Myocyte (in vitro differentiated cells): ENCODE measurements at places on chromosomes 16 and 17. TPM values are rescaled to one million over a fixed set of nuclear protein-coding genes. Genes with fewer than 3 reads are reported as not detected.
A peak's percentile ranks its signal among the peaks of the same experiment; 100 is the strongest.

GRCh38 chr16:8874388-8874787 lies 5.6 kb upstream of the CARHSP1 start:
- DNase-seq, result no peak

DNA sequence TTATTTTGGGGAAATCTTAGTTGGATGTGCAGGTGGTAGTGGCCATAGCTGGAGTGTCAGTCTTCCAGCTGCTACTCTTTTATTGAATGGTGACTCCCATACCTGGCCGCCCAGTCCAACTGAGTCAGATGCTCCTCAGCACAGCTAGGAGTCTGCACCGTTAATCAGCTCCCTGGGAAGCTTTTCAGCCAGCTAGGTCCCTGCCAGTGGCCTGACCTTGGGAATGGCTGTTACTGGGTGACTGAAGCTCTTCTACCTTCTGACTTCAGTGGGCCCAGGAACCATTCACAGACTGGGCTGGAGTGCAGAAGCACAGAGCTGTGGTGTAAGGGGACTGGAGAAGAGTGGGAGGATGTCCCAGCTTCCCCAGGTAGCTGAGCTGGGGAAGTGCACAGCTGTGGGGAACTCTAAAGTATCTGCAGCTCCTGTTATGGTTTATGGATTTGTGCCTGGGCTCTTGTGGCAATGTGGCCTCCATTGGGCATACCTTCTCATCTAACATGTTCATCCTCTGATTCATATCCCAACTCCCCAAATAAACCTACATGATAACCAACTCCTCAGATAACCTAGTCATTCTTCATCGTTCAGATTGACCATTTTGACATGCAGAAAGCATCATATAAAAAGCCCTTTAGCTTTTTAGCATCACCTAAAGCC lies 14.0 kb downstream of the ALKBH5 start:
- DNase-seq, result peak; percentile 60

DNA sequence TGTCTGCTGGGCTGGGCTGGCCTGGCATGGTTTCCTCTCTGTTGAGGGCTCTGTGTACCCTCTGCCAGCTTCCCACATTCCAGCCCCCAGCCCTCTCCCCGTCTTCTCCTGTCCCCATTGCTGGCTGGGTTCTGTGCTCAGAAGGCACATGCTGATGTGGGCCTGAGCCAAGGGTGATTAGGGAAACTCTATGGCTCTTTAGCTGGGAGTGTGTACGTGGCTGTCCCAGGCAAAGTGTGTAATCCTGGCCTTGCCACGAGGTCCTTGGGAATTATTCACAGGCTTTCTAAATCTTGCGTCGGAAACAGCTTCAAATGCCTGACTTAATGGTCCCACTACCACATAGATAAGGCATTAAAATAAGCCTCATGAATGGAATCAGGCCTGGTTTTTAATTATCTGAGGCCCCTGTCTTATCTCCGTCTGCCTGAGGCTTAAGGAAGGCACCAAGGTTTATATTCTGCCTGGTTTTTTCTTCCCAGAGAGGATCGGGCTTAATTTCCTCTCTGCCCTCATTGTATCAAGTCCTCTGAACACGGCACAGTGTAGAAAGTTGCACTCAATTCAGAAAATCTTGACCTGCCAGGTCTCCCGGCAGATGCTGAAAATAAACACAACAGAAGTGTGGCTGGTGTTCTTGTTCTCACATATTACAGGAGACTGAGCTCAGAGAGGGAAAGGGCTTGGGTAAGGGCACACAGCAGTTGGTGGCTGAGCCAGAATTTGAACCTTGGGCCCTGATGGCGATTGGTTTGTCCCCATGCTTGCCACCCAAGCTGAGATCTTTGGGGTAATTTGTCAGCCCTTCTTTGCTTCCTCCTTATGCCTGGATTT lies 52.9 kb upstream of the LGALS9 start:
- peak; percentile 64 for DNase-seq

- DNase-seq, result no peak
Observed at GRCh38 chr16:68369168-68369567, 58.3 kb downstream of the PRMT7 start.

- no peak for DNase-seq
Observed at GRCh38 chr17:57289613-57290012, 33.3 kb downstream of the MSI2 start.

CYTH1 gene
- 35.9 and 43.0 TPM in 2 replicates for total RNA-seq

- no peak for DNase-seq
Observed at GRCh38 chr17:71985111-71986039, 135.4 kb upstream of the SOX9 start.

PABPN1L gene
- total RNA-seq, result 0.11 TPM in 1 of 2 replicates, not detected in the other

- no peak for DNase-seq
Observed at GRCh38 chr16:17773698-17774101, 302.9 kb upstream of the XYLT1 start.

GRCh38 chr17:9676820-9677310 lies 31.5 kb downstream of the USP43 start:
- no peak for DNase-seq

DNA sequence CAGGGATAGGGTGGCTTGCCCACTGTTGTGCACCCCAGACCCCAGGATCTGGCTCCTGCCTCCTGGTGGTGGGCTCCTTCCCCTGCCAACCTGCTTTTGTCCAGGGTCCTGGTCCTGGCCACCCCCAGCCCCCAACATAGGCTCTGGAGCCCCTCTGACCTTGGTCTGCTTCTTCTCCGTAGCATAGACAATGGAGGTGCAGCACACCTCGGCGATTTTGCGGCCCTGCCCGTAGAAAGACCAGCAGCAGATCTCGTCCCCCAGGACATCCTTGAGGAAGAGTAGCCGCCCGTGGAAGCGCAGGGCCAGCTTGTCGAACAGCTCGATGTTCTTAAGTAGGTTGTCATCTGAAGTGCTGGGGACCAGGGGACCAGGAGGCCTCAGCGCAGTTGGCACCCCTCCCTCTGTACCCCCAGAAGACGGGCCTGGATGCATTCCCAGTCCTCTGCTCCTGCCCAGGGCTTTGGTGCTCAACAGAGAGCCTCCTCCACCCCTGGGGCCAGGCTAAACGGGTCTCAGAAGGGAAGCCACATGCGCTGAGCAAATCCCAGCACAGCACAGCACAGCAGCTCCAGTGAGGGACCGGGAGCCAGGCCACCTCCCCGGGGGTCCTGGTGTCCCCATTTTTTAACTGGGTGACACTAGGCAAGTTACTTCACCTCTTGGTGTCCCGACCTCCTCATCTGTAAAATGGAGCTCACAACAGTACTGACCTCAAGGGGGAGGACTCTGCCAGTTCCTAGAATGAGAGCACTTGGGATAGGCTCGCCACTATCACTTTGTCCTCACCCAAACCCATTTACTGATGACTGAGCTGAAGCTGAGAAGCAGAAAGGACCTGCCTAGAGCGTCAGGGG lies 10.8 kb downstream of the ASPHD1 start:
- DNase-seq, result no peak

GRCh38 chr16:84800158-84800978 lies 19.4 kb upstream of the CRISPLD2 start:
- DNase-seq, result no peak

- DNase-seq, result no peak
Observed at GRCh38 chr17:44317545-44317944, 7.1 kb downstream of the SLC25A39 start.

DNA sequence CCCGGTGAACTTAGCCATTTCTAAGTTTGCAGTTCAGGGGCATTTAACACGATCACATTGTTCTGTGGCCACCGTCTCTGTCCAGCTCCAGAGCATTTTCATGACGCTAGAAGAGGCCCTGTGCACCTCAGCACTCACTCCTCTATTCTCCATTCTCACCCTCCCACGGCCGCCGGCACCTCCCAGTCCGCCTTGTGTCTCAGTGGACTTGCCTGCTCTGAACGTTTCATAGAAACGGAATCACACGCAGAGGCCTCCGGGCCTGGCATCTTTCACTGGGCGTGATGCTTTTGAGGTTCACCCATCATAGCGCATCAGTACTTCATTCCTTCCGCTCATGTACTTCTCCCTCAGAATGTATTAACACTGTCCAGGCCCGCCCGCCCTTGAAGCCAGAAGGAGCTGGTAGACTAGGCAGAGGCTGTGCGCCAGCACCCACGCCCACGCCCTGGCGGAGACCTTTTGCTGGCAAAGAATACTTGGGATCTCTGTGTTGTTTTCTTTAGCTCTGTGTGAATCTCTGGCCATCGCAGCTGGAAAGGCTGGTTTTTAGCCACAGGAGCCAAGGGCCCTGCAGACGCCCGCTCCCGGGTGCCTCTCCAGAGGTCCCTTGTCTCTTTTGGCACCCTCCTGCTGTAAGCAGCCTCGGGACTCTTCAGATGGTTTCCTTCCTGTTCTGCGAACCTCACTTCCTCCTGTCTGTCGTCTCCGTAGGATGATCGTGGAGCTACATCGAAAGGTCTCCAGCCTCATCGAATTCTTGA lies 23.4 kb upstream of the JPT2 start:
- DNase-seq, result no peak

GRCh38 chr17:65553009-65553645 lies 8.3 kb downstream of the AXIN2 start:
- no peak for DNase-seq

DNA sequence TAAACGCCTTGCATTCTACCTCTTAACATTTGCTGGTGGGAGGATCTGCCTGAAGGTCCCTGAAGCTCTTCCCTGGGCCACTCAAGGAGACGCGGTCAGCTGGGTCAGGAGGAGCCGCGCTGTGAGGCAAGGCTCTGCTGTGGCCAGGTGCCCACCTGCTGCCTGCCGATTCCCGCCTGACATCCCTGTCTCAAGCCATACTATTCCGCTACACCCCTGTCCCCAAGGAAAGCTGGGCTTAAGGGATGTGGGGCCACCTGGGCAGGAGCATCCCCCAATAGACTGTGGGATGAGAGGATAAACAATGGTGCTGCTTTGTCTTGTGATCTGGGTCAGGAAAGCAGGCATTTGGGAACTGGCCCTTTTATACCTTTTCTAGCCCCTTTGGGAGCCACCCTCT lies 5.1 kb downstream of the TPPP3 start:
- no peak for DNase-seq

GRCh38 chr16:57203451-57203850 lies 17.3 kb downstream of the RSPRY1 start:
- DNase-seq, result no peak

DNA sequence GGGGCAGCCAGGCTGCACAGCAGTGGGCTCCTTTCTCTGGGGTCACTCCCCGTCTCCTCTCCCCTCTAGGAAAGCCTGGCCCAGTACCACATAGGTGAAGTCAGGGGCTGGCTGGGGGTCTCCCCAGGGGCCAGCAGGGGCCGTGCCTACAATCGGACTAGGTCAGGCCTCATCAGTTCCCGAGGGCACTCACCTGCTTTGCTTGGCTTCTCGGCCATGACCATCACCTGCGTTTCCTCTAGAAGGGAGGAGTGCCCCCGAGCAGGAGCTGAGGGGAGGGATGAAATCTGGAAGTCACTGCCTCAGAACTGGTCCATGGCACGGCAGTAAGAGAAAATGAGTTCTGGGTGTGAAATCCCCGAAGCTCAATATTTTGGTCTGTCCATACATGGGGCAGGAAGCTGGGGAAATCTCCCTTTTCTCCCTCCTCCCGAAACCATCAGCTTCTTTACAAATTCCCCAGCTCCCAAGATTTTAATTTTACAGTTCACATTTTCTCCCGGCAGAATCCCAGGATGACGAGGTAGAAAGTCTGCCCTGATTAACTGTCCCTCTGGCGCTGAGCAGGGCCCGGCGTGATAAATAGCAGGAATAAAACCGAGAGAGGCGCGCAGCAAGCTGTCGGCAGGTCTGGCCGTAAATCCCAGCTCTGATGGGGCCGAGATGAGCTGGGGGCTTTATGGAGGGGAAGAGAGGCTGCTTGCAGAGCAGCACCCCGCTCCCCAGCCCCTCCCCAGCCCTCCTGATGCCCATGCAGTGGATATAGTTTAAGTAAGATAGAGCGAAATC lies 172.1 kb downstream of the RBFOX3 start:
- DNase-seq, result no peak

GRCh38 chr16:46658925-46659324 lies 30.1 kb downstream of the VPS35 start:
- DNase-seq, result peak; percentile 32

- no peak for DNase-seq
Observed at GRCh38 chr17:62110923-62111484, 45.9 kb upstream of the MED13 start.

DNA sequence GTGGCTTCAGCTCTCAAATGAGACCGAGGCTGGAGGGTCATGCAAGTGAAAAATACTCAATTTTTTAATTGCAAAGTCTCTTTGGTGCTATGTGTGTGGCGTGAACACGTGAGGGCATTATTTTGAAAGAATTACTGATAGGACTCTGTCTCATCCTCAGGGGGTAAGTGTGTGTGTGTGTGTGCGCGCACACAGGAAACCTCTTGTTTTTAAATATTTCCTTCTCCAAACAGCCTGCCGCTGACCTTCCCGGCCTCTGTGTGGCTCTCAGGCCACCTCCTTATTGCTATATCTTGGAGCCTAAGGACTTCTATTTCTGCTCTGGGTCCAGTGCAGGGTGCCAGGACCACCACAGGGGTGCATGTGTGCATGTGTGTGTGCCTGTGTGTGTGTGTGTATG lies 99.7 kb downstream of the CMIP start:
- no peak for DNase-seq

DNA sequence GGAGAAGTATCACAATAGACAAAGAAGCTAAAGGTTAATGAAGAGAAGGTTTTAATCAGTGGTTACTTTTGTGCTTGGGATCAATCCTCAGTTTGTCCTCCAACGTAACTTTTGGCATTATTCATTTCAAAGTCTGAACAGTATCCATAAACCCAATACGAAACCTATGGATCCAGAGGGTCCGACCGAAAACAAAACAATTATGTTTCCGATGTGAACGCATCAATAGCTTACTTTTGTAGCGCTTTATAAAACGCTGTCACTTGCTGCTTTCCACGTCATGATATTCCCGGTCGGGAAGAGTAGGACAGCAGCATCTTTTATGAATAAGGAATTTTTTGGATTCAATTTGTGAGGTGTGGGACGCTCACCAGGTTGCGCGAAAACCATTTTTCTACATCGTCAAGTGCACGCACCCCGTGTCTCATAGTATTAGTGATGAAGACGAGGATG lies 383.8 kb downstream of the ZFHX3 start:
- peak; percentile 3 for DNase-seq

DNA sequence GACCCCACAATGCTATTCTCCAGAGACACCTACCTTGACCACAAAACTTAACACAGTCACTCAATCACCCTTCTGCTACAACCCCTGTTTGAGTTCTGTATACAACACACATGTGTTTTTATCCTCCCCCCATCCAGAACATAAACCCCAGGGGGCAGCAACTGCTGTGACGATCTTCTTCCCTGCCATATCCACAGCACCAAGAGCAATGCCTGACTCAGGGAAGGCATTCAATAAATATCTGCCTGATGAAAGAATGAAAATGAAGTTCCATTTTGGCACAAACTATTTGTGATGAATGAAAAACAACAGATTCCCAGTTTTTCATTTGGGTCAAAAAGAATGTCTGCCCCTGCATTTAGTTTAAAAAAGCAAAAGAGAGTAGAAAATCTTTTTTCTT lies 27.0 kb downstream of the ASIC2 start:
- DNase-seq, result no peak

ETV4 gene
- total RNA-seq, result 3.0 and 7.9 TPM in 2 replicates

DNA sequence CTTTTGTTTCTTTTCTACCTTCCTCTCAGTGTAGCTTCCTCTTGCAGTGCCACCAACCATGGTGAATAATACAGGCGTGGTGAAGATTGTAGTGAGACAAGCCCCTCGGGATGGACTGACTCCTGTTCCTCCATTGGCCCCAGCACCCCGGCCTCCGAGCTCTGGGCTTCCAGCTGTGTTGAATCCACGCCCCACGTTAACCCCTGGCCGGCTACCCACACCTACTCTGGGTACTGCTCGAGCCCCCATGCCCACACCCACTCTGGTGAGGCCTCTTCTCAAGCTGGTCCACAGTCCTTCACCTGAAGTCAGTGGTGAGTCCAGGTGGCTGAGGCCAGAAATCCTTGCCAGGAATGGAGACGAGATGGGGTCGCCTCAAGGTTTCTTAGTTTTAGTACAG lies 23.9 kb downstream of the SRCAP start:
- DNase-seq, result no peak

FSCN2 gene
- total RNA-seq, result 1.5 and 3.0 TPM in 2 replicates

SLC5A2 gene
- 0.05 TPM in 1 of 2 replicates, not detected in the other for total RNA-seq
